ENCODE measurements at places on chromosomes 6 and 20.
A peak's percentile ranks its signal among the peaks of the same experiment; 100 is the strongest.

DNA sequence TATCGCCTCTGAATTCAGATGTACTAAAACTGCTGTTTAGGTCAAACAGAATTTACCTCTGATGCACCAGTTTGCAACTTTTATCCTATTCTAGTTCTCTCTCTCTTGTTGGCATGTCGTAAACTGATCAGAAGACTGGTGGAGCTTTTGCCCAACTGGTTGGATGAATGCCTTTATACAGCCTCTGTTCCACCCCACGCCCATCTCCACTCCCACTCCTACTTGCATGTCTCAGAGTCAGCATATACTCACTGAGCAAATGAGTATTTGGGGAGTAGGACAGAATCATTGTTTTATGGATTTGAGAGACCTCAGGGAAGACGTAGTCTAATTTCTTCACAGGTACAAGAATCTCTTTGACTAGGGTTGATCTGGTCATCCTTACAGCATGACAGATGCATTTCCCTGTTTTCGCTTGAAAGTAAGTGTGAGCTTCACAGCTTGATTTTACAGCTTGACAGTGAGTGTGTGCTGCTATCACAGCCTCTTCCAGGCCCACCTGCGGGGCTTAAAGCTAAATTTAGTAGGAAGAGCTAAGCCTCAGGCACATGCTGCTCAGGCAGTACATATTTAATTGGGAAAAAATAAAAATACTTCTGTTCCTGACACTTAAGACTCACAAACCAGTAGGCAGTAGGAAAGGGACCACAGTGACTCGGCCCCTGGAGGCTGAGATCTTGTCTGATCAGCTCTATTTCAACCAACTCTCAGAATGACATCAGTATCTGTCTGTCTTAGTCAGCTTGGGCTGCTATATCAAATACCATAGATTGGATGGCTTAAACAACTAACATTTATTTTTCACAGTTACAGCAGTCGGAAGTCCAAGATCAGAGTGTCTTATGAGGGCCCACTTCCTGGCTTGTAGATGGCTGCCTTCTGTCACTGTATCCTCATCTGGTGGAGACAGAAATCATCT, 30.4 kb downstream of the TRMT6 start:
- DNase-seq: no peak

GRCh38 chr6:108872575-108872974, 24.4 kb downstream of the ARMC2 start:
- no peak for DNase-seq

DNA sequence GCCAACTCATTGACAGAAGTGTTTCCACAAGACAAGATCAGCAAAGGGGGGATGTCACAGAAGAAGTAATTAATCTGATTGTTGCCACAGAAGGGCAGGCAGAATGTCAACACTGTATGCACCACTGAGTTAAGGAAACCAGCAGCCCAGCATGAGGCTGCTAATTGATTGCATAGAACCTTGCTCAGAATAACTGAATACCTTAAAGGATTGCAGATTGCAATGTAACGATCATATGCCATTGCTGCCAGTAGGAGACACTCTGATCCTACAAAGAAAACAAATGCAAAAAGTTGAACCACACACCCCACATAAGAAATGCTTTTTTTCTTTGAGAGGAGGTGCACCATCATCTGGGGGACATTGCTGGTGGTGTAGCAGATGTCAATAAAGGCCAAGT, 13.1 kb downstream of the OR5V1 start:
- DNase-seq: no peak

DNA sequence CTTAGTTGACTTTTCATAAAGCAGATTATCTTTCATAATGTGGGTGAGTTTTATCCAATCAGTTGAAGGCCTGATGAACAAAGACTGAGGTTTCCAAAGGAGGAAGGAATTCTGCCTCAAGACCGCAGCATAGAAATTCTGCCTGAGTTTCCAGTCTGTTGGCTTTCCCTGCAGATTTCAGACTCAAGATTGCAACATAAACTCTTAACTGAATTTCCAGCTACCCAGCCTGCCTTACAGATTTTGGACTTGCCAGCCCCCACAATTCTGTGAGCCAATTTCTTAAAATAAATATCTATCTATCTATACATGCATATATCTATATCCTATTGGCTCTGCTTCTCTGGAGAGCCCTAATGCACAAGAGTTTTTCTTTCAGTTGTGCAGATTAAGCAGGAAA, 57.3 kb upstream of the SMLR1 start:
- DNase-seq: no peak

- DNase-seq: peak; percentile 64
Measured at GRCh38 chr20:21125072-21125848, 622 bp upstream of the KIZ start.

- DNase-seq: no peak
Measured at GRCh38 chr6:102300350-102300749, 906.8 kb downstream of the GRIK2 start.

DNA sequence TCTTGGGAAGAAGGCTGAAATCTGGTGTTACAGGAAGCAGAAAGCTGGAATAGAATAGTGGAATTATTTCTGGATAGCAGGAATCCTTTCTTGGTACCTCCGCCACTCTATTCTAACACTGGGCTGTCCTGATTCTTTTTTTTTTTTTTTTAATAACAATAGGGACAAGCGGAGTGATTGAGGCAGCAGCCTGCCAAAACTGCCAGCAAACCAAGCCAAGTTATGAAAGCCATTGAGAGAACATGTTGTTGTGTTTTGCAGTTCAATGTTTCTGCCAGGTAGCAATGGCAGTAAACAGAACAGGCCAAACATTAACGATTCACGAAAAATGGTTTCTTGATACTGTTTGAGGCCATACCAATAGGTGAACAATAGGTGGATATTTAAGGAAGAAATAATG, 47.1 kb downstream of the SLC26A8 start:
- no peak for DNase-seq

DNA sequence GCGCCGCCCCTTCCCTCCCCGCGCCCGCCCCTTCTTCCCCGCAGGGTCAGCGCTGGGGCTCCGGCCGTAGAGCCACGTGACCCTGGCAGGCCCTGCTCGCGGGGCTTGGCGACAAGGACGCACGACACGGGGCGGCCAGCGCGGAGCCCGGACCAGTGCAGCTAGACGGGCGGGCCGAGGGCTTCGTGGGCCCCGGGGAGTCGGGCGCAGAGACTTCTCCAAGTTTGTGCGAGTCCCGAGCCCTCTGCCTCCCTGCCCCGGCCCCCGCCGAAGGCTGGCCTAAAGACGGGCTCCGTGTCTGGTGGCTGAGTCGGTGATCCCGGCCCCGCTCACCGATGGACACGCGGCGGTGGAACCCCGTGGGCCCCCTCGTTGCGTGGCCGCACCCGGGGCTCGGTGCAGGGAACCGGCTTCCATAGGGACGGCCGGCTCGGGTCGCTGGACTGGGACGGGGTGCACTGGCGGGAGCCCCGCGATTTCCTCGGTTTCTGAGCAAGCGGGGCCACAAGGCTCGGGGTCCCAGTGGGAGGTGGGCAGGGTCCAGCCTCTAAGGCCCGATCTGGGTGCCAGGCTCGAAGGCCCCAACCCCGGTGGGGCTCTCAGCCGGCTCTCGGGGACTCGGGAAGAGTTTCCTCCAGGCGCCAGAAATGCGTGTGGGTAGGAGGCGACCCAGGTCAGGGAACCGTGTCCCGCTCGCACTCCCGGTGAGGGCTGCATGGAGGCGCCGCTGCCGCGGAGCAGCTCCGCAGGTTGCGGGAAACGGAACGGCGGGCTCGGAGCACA, 452 bp upstream of the GATA5 start:
- peak; percentile 33 for DNase-seq

GRCh38 chr20:47093320-47093966, 198.8 kb downstream of the EYA2 start:
- no peak for DNase-seq

GRCh38 chr6:166598441-166599138, 12.1 kb upstream of the RAMACL start:
- no peak for DNase-seq

DNA sequence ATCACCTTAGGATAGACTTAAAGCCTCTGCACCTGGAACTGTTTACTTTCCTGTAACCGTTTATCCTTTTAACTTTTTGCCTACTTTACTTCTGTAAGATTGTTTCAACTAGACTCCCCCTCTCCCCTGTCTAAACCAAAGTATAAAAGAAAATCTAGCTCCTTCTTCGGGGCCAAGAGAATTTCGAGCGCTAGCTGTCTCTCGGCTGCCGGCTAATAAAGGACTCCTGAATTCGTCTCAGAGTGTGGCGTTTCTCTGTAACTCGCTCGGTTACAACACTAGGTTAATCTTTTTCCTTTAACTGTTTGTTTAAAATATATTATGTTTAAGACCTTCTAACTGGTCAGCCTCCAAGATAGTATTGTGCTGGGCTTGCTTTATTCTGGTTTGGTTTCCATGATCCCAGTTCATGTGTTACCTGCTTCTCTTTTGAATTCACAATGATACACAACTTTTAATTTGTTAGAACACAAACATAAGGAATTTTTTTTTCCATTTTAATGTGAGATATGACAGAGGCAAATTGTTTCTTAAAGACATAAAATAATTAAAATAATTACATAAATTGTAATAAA, 8.7 kb upstream of the NQO2 start:
- no peak for DNase-seq

- no peak for DNase-seq
Measured at GRCh38 chr20:62319346-62319909, 16.6 kb downstream of the ADRM1 start.

DNA sequence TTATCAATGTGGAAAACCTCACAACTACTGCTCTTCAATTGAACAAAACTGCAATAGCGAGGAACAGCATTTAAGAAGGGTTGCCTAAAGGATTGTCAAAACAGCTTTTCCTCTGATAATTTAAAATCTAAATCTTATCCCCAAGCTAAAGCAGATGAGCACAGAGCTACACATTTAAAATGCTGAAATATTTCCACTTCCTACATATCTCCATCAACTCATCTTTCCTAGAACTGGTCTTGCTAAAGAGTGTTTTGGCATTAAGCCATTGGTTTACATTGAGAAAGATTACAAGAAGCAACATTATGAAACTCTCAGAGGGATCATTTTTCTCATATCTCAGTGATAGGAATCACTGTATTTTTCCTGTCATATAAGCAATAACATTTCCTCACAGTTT, 3.6 kb downstream of the OR10C1 start:
- DNase-seq: no peak

GRCh38 chr6:54014440-54014839, 96.8 kb upstream of the MLIP start:
- no peak for DNase-seq

- DNase-seq: peak; percentile 8
Measured at GRCh38 chr20:39885975-39886649, 802.9 kb downstream of the MAFB start.

Data from HAP-1 (cell line).